T1000 (cell line): ENCODE measurements at places on chromosomes 11 and 22.
A peak's percentile ranks its signal among the peaks of the same experiment; 100 is the strongest.

- DNase-seq: no peak
These were observed 46.8 kb upstream of the IGLL5 start for GRCh38 chr22:22840780-22841179.

DNA sequence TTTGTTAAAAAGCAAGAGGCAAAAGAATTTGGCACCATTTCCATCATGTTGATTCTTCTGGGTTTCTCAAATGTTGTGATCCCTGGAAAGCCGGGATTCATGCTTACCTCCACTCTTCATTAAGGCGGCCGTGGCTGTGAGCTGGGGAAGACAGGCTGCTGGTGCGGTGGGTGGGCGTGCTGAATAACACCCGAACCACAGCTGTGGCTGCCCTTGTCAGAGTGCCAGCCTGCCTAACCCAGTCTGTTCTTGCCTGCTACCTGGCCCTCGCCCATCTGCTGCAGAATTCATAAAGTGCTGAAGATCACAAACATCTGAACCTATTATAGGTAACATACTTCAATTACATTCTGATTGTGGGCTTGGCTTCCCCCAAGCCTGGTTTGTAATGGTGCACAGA is 95.8 kb upstream of the RCN1 start:
- no peak for DNase-seq

GRCh38 chr22:47805394-47805935 is 1043.0 kb downstream of the TBC1D22A start:
- DNase-seq: no peak

GRCh38 chr11:105156231-105156630 is 16.7 kb upstream of the CARD18 start:
- DNase-seq: no peak

DNA sequence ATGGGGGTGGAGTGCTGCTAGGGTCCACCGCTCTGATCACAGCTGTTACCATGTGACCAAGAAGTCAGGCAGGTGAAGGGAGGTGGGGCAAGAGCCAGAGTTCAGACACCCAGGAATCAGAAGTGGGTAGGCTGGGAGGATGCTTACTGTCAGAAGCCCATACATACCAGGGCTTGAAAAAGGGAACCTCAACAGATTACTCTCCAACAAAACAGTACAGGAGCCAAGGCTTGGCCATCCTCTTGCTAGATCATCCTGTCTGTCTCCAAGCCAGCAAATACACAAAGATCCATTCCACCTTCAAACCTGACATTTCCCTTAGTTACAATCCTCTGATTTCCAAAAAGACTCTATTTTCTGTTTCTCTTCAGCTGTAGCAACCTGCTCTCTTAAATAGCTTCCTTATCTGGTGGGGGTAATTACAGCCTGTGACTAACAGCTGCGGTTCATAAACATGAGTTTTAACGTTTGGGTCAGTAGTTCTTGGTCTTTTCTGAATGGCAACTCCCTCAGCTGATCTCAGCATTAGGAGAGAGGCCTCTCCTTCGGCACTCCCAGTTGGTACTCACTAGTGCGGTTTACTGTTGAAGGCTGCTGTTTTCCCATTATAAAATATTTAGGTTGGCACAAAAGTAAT is 31.1 kb upstream of the WT1 start:
- DNase-seq: no peak

- peak; percentile 69 for DNase-seq
These were observed 103.0 kb upstream of the CD44 start for GRCh38 chr11:35035894-35036408.

DNA sequence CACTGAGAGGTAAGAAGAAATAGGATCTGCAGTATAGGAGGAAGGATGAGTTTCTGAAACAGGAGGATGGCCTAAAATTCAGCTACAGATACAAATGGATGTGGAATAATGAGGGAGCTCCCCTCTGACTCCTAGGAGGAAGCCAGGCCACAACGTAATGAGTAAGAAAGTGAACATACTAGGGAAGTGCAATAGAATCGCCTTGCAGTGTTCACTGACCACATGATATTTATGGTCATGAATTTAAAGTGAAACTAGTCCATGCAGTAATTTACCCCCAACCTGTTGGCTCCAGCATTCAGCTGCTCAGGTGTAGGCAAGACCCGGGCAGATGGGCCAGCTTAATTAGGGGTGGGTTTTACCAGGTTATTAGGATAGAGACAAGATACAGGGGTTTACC is 101.7 kb downstream of the DEUP1 start:
- DNase-seq: no peak

- DNase-seq: no peak
These were observed 978.3 kb downstream of the BRD1 start for GRCh38 chr22:48849219-48849912.

GRCh38 chr11:71130106-71130505 is 122.3 kb downstream of the SHANK2 start:
- no peak for DNase-seq

- no peak for DNase-seq
These were observed 58.5 kb downstream of the LRRC74B start for GRCh38 chr22:21104126-21104691.

DNA sequence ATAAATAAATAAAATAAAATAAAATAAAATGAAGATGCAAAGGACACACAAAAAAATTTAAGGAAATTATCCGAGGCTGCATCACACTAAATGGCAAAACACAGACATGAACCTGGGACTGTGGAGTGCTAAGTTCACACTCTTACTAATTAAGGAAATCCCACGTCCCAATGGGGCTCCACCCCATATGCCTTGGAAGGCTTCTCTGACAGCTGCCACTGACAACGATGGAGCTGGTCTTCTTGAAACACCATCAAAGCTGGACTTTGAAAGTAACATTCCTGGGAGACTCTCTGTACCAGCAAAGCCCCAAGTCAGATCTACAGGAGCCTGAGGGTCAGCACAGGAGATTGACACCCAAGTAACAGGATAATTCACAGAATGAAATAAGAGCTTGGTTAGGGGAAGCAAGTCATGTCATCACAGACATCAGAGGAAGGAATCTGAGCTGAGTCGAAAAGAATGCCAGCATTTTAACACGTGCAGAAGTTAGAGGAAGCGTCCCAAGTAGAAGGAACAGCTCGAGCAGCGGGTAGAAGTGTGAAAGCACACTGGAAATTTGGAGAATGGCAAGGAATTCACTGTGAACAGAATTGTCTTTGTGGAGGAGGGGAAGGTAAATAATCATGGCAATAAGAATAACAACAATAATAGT is 13.8 kb downstream of the TPST2 start:
- no peak for DNase-seq

GRCh38 chr11:110894224-110894623 is 182.0 kb upstream of the ARHGAP20 start:
- no peak for DNase-seq

- DNase-seq: no peak
These were observed 14.4 kb downstream of the GRAP2 start for GRCh38 chr22:39915295-39915726.

- DNase-seq: peak; percentile 14
These were observed 91.0 kb downstream of the FEZ1 start for GRCh38 chr11:125404811-125405790.

- DNase-seq: no peak
These were observed 13.0 kb downstream of the NCF4 start for GRCh38 chr22:36873614-36874308.

- DNase-seq: no peak
These were observed 108.1 kb downstream of the CCDC34 start for GRCh38 chr11:27254744-27255446.

DNA sequence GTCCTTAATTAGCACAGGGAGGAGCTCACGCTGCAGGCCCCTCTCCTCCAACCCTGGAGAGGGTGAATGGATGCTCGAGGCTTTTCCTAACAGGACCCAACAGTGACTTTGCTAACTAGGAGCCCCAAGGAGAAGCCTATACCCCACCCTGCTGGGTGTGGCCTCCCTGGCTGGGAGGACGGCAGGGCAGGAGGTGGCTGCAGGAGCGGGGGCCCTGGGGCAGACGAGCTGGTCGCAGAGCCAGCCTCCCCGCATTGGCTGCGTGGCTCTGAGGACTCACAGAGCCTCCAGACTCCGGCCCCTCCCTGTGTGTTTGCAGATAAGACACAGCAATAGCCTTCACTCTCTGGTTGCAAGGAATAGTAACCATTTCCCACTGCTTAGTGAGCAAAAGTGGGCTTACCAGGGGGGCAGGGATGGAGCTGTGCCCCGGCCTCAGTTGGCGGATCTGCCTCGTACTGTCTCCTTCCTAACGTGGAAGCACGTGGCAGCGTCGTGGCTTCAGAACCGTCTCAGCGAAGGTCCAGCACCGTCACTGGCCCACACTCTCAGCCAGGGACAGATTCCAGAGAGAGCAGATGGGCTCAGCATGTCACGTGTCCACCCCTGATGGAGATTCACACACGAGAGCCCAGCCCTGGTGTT is 1087.5 kb downstream of the BRD1 start:
- no peak for DNase-seq

- no peak for DNase-seq
These were observed 606 bp downstream of the DRG1 start for GRCh38 chr22:31400023-31400397.

- DNase-seq: no peak
These were observed 35.4 kb downstream of the CD82 start for GRCh38 chr11:44600839-44601383.

GRCh38 chr11:122922893-122923292 is 40.3 kb downstream of the JHY start:
- no peak for DNase-seq

DNA sequence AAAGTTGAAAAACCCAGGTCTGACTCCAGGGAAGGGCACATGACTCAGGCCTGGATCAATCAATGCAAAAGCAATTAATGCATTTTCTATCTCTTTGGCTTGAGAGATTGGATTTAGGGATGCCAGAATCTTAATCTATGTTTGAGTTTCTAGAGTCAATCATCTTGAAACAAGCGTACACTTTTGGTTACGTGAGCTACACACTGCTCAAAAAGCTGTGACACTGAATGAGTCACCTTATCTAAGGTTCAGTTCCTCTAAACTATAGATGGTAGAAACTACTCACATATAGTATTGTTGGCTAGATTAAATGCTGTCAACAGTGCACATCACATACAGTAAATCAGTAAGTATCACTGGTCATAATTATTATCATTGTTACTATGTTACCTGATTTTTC is 24.2 kb downstream of the MRE11 start:
- no peak for DNase-seq
